ENCODE measurements at places on chromosomes 2 and 18.

GRCh38 chr2:239802185-239802649, 222.9 kb downstream of the NDUFA10 start:
- DNase-seq, result no peak

DNA sequence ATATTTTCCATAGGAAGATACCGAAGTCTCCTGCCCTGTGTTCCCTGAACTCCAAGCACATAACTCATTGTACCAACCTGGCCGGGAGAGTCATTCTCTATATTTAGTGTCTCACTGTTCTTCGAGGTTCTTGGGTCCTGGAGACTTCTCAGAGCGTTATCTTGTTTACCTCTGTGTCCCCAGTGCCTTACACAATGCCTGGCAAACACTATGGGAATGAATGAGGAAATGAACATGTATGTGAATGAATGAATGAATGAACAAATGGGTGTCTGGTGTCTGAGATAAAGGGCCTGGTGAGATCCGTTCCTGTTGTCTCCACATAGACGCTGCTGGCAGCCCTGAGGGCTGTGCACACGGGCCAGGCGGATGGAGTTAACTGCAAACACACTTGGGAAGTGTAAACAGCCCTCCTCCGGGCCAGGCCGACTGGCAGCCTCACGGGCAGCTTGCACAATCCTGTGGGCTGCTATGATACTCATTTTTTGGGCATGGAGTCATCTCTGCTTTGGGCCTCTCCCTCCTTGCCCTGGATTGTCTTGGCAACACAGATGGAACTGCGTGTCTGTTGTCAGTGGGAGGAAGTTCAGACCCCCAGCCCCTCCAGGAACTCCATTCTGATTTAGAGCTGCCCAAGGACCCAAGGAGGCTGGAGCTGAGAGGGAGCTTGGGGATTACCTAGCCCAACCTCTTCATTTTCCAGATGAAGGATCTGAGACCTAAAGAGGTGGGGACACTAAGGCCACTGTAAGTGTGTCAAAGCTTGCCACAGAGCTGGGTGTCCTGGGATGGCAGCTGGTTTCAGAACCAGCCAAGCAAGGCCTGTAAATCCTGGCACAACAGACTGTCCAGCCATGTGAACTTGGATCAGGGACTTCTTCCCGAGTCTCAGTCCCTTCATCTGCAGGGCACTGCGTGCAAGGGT, 124.4 kb downstream of the INHBB start:
- DNase-seq, result no peak

- no peak for DNase-seq
Observed at GRCh38 chr18:74377776-74378175, 62.1 kb downstream of the C18orf63 start.

DNA sequence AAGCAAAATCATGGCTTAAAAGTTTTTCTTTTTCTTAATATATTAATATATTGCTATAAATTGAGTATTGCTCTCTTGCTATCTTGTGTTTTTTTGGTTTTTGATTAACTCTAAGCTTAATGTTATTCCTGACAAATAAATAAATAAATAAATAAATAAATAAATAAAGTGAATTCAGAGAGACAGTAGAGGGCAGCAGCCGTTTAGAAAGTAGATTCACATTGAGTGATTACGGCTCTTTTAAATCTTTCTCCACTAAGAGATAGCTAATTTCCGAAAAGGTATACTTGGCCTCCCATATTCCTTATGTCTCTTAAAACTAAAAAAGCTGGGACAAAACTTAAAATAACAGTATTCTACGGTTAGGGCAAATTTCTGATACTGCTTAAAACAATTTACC, 34.3 kb downstream of the MSH2 start:
- no peak for DNase-seq

GRCh38 chr2:67948506-67948905, 114.3 kb downstream of the C1D start:
- DNase-seq, result no peak

DNA sequence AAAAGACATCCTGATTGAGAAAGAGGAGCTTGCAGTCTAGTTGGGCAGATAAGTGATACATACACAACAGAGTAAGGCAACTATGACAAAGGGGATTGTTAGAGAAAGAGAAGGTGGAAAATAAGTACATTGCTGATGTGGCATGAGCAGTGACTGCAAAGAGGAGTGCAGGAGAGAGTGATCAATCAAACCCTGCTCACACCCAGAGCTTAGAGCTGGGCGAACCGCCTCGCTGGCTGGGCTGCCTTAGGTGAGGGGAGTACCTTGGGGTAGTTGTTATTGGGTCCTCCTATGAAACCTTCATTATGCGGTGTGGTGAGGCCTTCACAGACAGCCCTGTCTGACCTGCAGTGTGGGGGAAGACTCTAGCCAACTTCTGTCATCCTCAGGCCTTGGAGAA, 161.7 kb downstream of the FHOD3 start:
- DNase-seq, result no peak

DNA sequence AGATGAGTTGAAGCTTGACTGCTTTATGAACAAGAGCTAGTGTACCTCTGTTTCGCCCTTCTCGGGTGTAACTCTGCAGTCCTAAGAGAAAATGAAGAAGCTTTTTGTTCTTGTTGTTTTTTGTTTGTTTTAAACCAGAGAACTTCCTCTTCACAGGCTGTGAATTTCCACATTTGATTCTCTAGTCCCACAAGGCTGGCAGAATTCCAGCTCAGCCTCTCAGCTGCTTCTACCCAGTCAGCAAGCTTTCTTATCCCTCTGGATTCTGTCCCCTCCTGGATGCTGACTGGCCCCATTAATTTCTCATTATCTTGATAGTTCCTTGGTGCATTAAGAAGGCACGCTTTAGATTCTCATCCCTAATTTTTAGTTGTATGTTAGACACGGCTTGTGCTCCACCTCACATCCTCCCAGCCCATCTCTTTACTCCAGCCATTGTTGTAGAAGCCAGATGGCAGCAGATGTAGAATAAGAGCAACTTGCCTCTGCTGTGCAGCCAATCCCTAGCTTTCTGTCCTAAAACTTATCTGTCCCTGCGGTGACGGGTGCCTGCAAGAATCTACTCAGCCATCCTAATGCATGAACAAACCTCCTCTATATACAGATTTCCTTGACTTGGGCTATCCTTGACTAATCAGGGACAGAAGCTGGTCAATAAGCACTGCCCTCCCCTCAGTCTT, 12.3 kb upstream of the RESP18 start:
- no peak for DNase-seq

- DNase-seq, result no peak
Observed at GRCh38 chr18:31278609-31279071, 39.3 kb upstream of the DSG1 start.

GRCh38 chr2:9087121-9087681, 83.7 kb upstream of the MBOAT2 start:
- no peak for DNase-seq

DNA sequence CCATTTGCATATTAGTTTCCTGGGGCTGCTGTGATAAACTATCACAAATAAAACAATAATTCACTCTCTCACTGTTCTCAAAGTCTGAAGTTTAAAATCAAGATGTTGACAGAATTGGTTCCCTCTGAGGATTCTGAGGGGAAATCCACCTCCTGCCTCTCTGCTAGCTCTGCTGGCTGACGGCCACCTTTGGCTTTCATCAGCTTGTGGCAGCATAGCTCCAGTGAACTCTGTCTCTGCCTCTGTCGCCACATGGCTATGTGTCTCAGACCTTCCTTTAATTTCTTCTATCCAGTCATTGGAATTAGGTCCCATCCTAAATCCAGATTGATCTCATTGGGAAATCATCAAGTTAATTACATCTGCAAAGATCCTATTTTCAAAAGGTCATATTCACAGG, 38.9 kb upstream of the TRIM43 start:
- DNase-seq, result no peak

- no peak for DNase-seq
Observed at GRCh38 chr2:157822993-157823392, 53.1 kb downstream of the ACVR1 start.
